ENCODE measurements at places on chromosomes 2 and 18.

DNA sequence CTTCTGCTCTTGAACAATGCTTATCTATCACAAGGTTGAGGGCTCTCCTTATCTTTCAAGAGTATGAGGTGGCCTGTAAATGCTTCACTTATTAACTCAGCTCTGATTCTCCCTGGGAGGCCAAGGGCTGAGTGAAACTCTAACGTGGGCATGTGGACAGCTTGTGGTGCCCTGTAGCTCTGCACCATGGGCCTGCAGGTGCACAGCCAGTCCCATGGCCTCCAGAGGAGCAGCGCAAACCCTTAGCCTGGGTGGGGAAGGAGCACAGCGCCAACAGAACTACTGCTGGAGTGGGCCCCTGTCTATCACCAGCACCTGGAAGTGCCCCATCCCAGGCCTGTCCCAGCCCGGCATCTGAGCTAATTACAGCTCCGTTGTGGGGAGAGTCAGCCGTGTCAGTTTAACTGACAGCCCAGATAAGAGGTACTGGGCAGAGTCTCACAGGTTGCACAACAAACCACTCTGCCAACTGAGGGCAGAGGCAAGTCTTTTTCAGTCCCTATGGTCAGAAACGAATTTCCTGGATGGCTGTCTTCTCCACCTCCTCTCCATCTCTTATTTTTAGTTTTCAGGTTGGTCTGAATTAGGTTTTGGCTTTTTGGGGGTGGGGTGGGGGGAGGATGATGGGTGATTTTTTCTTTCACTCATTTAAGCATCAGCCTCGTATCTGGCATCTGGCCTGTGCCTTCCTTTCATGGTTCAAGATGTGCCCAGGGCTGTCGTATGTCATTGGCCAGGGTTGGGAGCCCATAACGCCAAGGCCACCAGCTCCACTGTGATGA lies 219.5 kb downstream of the BCL2 start:
- no peak for DNase-seq

GRCh38 chr2:130963196-130963848 lies 126.6 kb downstream of the ARHGEF4 start:
- no peak for DNase-seq

DNA sequence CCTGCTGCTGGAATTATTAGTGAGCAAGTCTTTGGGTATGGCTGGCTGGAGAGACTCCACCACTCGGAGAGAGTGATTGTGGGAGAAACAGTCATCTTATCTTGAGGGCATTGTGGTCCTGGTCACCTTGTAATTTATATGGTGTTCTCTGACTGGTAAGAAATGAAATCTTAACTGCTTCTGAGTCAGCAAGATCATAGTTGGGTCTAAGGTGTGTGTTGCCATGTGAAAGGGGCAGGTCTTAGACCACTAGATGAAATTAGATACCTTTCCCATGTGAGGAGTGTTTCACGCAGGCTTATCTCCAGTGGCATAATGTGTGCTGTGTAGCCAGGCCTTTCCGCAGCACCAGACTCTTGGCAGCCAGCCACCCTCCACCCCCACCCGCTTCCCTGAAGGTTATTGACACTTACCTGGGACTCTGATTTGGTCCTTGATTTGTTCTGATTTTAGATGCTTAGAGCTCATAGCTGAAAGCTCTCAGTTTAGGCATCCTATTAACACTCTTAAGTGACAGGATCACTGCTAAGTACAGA lies 7.7 kb downstream of the MAPRE3 start:
- no peak for DNase-seq

DNA sequence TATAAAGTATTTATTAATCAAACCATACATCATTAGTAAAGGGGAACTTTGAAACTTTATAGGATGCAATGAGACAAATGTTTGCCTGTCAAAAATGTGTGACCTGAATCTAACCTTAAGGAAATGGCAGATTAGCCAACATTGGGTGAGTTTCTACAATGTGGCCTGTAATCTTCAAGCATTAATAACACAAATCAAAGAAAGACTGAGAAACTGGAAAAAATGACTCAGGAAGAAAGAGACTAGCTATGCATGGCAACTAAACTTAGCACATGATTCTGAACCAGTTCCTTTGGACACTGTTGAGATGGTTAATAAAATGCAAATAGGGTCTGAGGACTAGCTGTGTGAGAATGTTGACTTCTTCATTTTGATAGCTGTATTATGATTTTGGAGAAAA lies 628.6 kb upstream of the ID2 start:
- DNase-seq: no peak

- DNase-seq: no peak
Measured at GRCh38 chr2:28271919-28272250, 120.8 kb upstream of the FOSL2 start.

DNA sequence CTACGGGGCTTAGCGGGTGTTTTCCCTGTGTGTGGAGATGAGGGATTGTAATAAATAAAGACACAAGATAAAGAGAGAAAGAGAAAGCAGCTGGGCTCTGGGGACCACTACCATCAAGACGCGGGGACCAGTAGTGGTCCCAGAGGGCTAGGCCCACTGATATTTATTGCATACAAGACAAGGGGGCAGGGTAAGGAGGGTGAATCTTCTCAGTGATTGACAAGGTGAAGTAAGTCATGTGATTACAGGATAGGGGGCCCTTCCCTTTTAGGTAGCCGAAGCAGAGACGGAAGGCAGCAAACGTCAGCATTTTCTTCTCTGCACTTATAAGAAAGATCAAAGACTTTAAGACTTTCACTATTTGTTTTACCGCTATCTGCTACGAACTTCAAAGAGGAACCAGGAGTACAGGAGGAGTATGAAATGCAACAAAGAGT lies 4.5 kb upstream of the GAL3ST2 start:
- no peak for DNase-seq

DNA sequence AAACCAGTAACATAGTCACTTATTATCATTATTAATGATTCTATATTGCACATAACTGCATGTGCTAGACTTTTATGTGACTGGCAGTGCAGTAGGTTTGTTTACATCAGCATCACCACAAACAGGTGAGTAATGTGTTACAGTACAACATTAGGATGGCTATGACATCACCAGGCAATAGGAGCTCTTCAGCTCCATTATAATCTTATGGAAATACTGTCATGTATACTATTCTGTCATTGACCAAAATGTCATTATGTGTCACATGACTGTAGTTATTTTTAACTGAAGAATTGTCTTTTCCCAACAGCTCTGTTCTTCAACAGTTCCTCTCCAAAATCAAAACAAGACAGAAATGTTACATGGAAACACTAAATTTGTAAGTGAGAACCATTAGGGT lies 96.3 kb downstream of the C18orf54 start:
- no peak for DNase-seq

- no peak for DNase-seq
Measured at GRCh38 chr2:68435615-68436014, 31.5 kb downstream of the FBXO48 start.

- no peak for DNase-seq
Measured at GRCh38 chr2:236319036-236319435, 54.8 kb upstream of the ASB18 start.
